Diencephalon (tissue), 1 donor: ENCODE measurements at places on chromosomes 6 and 20. TPM values are rescaled to one million over a fixed set of nuclear protein-coding genes. Genes with fewer than 3 reads are reported as not detected.

PRDM1 gene
- total RNA-seq: 1.8 TPM

EPHA7 gene
- 87.4 TPM for total RNA-seq

HLA-DQB1 gene
- total RNA-seq: 4.4 TPM

OR10C1 gene
- not detected for total RNA-seq

UBR2 gene
- 33.7 TPM for total RNA-seq

EBF4 gene
- total RNA-seq: 15.7 TPM

CRISP3 gene
- total RNA-seq: not detected

GPR31 gene
- not detected for total RNA-seq

RAET1L gene
- 0.23 TPM for total RNA-seq
